A549 treated with AZD2906 at 1 μM for 4 hours (cell line): ENCODE measurements at places on chromosomes 6 and 20. TPM values are rescaled to one million over a fixed set of nuclear protein-coding genes. Genes with fewer than 3 reads are reported as not detected.

The DYNLT2 gene
- total RNA-seq: 0.45 to 0.63 TPM (median 0.49 TPM) in 5 replicates

The TMC2 gene
- total RNA-seq: not detected in 5 replicates

The NMBR gene
- total RNA-seq: not detected in 5 replicates

The LY86 gene
- total RNA-seq: not detected in 5 replicates

The GLP1R gene
- not detected in 5 replicates for total RNA-seq

The DNAH8 gene
- total RNA-seq: not detected in 5 replicates

The FOXC1 gene
- 4.8 to 6.9 TPM (median 6.4 TPM) in 5 replicates for total RNA-seq

The PRL gene
- not detected in 5 replicates for total RNA-seq

The FAXC gene
- 5.9 to 7.8 TPM (median 6.1 TPM) in 5 replicates for total RNA-seq

The ADGRG6 gene
- total RNA-seq: 47.7 to 66.8 TPM (median 63.5 TPM) in 5 replicates

The SLC35D3 gene
- 0.05 to 0.09 TPM (median 0.09 TPM) in 4 of 5 replicates, not detected in the other for total RNA-seq

The C6orf132 gene
- 3.4 to 4.0 TPM (median 3.9 TPM) in 5 replicates for total RNA-seq

The STAU1 gene
- 53.1 to 64.8 TPM (median 57.5 TPM) in 5 replicates for total RNA-seq

The KCNS1 gene
- total RNA-seq: not detected in 5 replicates

The PPP1R14C gene
- 3.4 to 4.0 TPM (median 3.5 TPM) in 5 replicates for total RNA-seq

The VPS16 gene
- 25.3 to 34.9 TPM (median 29.9 TPM) in 5 replicates for total RNA-seq

The BIRC7 gene
- 1.4 to 3.0 TPM (median 2.3 TPM) in 5 replicates for total RNA-seq

The SLC35F1 gene
- total RNA-seq: 0.01 to 0.02 TPM (median 0.01 TPM) in 3 of 5 replicates, not detected in the others

The UNC5CL gene
- 0.34 to 0.78 TPM (median 0.62 TPM) in 5 replicates for total RNA-seq

The CCN6 gene
- total RNA-seq: not detected in 5 replicates

The LTB gene
- total RNA-seq: 0.12 to 0.49 TPM (median 0.14 TPM) in 4 of 5 replicates, not detected in the other

The LPIN3 gene
- 12.0 to 16.3 TPM (median 12.9 TPM) in 5 replicates for total RNA-seq

The HLA-DMB gene
- total RNA-seq: 1.4 to 2.5 TPM (median 1.7 TPM) in 5 replicates

The LAMA5 gene
- 233 to 461 TPM (median 419 TPM) in 5 replicates for total RNA-seq

The CCN5 gene
- 30.3 to 44.0 TPM (median 31.4 TPM) in 5 replicates for total RNA-seq
